Bronchial epithelial cell (primary cell): ENCODE measurements at places on chromosomes 3 and 15.
A peak's percentile ranks its signal among the peaks of the same experiment; 100 is the strongest.

DNA sequence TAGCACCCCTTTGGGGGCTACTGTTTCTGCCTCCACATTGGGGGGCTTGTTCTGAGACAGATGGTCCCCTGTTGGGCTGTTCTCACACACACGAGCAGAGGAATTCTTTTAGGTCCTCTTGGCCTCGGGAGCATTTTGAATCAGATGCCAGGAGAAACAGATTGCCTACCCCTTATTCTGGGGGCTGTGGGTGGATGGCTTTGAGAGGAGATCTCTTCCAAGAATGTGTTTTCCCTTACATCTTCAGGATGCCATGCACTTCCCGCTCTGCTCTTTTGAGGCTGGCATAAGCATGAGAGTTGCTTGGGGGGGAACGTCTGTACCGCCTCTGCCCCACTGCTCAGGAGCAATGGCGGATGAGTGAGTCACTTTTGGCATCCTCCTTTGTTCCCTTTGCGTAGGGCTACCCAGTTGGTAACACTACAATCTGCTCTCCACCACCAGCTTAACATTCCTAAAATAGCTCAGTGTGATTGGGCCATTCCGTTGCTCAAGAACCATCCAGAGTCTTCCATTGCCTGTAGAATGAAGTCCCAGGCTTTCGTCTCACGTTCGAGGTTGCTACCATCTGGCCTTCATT lies 154.4 kb downstream of the RPLP1 start:
- no peak for DNase-seq

- DNase-seq: no peak
These were observed 13.1 kb upstream of the RPL35A start for GRCh38 chr3:197936819-197937384.

GRCh38 chr3:135982922-135983581 lies 17.5 kb downstream of the PPP2R3A start:
- DNase-seq: peak; percentile 85

GRCh38 chr15:68154923-68155559 lies 50.1 kb downstream of the CALML4 start:
- DNase-seq: peak; percentile 55

DNA sequence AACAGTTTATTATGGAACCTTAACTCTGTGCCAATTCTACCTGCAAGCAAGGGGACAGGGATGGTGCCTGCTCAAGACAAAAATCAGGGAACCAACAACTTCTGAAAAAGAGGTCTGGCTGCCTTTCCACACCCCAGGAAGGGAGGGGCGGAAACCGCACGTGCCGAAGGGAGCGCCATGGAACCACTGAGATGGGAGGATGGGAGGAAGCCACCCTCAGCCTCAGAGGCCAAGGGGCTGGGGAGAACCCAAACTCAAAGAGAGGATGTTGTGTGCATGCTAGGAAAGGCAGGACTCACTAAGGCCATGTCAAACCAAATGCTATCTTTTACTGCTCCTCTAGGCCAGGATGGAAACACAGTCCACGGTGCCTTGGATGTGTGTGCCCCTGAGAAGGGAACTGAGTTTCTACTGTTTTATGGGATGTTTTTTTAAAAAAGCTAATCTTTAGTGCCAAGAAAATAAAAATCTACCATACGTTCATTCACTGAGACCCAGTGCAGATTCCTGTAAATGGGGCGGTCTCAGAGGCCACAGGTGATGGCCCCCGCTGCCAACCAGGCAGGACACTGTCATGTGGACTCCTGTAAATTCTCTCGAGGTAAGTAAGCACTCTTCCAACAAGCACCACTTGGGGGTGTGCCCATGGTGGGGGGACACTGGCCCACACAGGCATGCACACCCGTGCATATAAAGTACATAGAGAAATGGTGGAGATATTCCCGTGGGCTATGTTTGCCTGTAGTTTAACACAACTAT lies 20.5 kb downstream of the SRPRB start:
- no peak for DNase-seq

- no peak for DNase-seq
These were observed 340.9 kb upstream of the TPRG1 start for GRCh38 chr3:188830893-188831292.

GRCh38 chr3:190005343-190006113 lies 115.2 kb downstream of the P3H2 start:
- DNase-seq: no peak

DNA sequence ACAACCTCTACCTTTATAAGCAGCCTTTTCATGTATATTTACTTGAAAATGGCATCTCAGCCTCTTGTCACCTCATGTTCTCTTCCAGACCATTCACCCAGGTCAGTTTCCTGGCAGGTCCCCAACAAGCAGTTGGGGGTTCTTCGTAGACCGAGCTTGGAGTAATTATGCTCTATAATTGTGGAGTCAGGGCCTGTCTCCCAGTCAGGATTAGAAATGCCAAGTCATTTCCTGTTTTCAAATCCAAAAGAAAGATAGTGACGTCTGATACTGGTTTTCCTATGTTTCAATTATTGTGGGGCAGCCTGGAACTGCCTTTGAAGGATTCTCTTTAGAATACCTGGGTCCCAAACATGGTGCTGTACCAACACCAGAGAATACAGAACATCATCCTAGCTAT lies 430.6 kb downstream of the MECOM start:
- peak; percentile 65 for DNase-seq

DNA sequence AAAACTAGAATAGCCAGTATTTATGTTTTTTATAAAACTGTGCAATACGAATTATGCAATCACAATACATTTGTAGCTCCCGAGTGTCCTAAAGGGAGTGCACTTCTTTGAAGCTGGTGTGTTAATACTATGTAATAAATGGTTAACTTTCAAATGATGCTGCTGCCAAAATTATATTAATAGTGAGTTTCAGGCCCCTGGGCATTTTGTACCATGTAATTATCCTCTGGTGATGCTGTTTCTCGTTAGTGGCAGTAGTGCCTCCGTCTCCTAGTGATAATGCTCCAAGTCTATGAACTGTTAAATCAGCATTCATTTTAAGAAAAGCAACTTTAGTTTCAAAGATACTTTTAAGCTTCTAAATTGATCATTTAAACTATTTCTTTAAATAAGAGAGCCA lies 132.7 kb upstream of the BHLHE40 start:
- DNase-seq: no peak

DNA sequence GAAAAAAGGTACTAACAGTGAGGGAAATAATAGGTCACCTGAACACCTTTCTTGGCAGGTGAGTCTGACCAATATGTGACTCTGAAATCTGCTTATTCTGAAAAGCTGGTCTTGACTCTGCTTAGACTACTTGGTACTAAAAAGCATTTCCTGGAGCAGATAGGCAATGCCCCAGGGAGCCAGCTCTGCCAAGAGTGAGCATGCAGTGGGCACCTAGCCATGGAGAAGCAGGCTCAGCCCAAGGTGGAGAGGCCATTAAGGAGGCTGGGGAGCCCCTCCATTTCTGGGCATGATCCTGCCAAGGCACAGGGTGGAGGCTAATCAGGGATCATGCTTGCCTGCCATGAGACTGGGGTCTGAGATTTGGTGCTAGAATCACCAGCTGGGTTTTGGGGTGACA lies 1.6 kb upstream of the LTF start:
- DNase-seq: no peak

- peak; percentile 35 for DNase-seq
These were observed 296.2 kb downstream of the ZBTB20 start for GRCh38 chr3:114850898-114851297.

DNA sequence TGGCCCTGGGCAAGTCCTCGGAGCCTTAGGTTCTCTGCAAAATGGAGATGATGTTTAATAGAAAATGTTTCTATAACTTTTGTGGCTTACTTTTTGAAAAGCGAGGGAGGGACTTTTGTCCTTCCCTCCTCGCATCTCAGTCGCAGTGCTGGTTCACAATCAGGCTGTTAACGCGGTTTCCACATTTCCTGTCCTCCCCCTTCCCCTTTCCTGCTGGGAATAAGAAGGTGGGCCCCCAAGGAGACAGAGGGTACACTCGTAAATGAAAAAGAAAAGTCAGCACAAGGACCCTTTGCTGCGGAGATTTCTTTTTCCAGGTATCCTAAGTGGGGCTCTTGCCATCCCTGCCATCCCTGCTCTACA lies 29.5 kb downstream of the ARHGAP31 start:
- DNase-seq: no peak

DNA sequence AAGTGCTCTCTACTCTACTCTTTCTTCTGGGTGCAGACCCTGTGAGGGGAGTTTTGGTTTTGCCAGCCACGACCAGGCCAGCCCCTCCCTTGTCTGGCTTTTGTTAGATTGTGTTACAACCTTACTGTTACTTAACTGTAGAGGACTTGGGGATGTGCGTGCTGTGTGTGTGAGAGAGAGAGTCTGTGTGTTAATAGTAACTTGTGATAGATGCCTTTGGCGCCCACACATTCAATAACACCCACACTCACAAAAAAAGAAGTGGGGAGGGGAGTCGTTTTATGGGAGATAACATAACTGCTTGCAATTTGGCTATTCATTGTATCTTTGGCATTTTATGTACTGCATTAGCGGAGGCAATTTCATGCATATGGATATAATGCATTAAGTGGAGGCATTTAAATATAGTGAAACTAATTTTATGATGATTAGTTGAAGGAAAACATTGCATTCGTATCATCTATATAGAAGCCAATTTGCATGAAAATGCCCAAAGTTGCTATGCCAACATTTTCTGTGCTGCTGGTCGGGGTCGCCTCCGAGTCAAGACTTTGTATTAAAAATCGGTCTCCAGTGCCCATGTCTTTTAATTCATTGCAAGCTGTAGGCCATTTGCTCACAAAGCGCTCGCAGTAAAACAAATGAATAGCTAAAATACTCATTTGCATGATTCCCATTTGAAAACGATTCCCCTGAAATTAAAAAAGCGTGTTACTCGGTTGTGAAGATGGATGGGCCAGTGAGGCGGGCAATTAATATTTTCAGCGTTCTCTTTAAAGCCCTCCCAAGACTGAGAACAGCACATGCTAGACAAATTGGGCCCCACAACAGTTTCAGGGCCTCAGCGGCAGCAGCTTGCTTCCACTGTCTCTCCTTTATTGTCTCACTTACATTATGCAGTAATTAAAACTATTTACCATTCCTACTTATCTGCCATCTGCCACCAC lies 158.5 kb upstream of the SMAD3 start:
- DNase-seq: no peak

DNA sequence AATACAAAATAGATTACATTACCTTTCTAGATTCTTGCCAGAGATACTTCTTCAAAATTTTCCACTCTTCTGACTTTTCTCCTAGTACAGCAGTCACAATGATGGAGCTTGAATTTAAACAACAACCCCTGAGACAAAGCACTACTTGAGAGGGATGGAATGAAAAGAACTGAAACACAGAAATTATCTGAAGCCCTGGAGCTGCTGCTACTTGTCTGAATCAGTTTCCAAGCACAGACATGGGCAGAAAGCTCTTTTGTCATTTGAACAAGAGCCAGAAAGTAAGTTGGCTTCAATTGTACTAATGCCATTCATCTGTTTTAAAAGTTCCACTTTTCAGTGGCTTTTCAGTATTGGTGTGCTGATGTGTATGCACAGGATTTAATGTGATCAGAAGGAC lies 718.5 kb upstream of the ARPP21 start:
- DNase-seq: no peak

DNA sequence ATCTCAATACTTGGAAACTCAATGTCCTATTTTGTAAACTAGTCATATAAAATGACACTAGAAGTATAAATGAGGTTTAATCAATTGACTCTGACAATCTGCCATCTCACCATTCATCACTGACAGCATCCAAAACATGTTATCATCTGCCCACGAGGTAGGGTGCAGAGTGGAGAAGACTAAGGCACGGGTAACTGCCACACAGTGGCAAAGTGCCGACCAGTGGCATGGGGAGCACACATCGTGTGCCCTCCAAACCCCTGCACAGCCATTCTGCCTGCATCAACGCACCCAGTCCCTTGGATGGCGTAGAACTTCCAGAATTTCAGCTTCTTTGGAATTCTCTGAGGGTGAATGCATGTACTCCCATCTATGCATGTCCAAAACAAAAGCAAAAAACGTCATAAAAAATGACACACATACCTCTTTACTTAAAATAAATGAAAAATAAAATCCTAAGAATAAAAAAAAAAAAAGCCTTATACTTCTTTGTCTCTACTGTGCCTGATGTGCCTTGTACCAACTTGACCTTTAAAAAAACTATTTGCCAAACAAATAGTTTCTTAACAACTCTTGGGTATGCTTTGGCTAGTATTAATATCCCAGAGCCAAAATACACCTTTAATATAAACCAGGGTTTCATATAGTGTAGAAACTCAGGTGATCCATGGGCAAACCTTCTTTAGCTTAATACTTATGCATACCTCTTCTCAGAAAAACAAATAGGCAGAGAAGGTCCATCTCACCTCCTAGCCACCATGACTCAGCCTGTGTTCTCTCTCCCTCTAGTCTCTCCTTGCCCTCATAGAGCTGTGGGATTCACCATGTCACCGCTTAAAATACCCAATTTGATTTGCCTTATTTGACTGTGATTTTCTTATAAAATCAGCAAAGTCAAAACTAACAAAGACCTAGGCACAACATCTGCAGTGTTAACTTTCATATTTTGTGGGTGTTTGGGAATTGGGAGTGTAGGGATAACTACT lies 12.7 kb downstream of the CPOX start:
- no peak for DNase-seq

- DNase-seq: peak; percentile 49
These were observed 93.9 kb downstream of the RBPMS2 start for GRCh38 chr15:64681424-64682024.

DNA sequence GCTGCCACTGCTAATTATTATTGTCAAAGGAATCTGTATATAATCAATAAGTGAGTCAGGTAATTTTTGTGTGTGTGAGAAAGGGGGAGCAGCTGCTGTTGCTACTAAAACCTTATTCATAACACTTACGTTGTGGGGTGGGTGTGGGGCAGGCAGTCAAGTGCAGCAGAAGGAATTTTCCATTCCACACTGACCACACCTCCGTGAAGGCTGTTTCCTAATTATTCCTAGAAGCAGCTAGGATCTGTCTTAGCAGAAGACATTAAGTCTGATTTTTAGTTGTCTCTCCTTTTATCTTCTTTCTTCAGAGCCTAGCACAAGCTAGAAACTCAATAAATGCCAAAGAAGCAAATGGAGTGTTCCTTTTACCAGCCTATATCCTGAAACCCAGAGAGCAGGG lies 4.0 kb upstream of the U2SURP start:
- DNase-seq: no peak

GRCh38 chr3:141681390-141681780 lies 56.7 kb upstream of the RNF7 start:
- DNase-seq: no peak

DNA sequence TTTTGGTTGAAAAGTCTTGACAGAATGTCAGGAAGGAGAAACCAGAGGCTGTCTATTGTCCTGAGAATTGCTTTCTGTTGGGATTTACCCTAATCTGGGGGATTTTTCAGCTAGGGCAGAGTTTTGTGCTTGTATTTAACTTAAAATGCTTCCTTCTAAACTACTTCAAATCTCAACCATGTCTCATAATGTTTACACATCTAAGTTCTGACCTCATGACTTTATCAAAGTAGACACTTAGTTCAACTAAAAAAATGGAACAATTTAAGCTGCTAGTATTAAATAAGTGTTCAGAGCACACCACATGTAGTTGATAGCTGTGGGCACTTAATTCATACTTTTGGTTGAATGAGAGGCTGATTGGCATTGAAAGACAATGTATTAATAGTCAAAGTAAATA lies 28.2 kb downstream of the CLDN1 start:
- DNase-seq: no peak
